ENCODE measurements at places on chromosomes 2 and 18.

DNA sequence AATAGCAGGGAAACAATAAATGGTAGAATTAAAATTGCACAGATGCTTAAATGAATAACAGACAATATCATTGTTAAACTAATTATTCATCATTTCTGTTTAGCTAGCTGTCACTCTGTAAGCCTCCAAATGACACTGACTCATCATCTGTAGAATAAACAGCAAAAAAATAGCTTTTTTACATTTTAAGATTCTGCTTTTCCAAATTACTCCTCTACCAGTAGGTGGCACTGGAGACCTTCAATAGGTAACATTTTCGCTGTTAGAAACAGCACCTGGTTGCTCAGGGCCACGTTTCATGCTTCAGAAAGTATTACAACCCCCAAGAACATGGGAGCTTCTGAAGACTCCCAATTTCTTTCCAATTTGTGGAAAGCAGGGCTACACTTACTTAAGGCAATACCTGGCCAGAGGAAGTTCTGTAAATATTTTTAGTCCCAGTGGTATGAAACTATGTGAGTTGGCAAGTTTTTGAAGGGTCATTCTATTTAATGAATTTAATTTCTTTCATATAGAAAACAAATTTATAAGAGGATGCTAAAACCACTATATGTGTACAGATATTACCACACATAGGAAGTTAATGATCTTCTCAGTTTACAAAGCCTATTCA lies 45.4 kb downstream of the TTN start:
- DNase-seq: no peak

DNA sequence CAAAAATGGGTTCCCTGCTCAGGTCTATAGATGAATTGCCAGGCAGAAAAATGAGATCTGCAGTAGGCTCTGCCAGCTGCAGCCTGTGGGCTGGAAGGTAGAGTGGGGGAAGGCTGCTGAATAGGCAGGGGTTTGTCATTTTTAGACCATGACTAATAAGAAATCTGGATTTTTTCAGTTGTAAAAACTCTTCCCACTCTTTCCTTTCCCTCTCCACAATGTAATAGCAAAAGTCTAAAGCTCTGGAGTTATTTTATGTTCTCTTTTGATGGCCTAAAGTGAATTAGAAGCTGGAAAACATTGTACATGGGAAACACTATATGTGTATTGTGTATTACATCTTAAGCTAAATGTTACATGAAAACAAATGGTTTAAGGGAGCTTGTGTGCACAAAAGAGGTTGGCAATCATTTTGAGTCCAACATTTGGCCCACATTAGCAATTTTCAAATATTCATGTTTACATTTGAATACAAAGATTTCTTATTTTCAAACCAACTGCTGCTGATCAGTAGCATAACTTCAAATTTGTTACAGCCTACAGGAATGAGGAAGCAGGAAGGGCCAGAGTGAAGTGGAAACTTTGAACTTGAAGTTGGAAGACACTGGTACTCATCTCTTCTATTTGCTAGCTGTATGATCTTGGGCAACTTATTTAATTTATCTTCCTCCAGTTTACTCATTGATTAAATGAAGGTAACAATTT lies 407.1 kb downstream of the SLC4A3 start:
- no peak for DNase-seq

- no peak for DNase-seq
Observed at GRCh38 chr18:6961331-6961730, 156.3 kb downstream of the LAMA1 start.

DNA sequence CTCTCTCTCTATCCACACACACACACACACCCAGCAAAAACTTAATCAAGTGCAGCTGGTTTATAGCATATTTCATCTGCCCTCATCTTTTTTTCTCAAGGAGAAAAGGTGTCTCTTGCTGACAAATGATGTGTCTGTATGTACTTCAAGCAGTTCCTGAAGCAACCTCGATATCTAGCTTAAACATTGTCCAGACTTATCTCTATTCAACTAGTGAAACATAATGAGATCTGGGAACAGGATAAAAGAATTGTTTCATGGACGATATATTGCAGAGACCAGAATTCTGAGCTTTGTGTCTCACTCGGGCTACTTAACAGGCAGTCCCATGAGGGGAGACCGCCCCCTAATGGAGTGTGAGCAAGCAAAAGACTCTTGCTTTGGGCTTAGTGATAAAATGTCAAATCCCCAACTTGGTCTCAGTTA lies 929.2 kb upstream of the SOX11 start:
- no peak for DNase-seq

GRCh38 chr2:216833061-216833460 lies 26.8 kb downstream of the TNP1 start:
- no peak for DNase-seq
